Upper lobe of right lung (tissue), 1 donor: ENCODE measurements at places on chromosomes 1 and 21.
A peak's percentile ranks its signal among the peaks of the same experiment; 100 is the strongest.

DNA sequence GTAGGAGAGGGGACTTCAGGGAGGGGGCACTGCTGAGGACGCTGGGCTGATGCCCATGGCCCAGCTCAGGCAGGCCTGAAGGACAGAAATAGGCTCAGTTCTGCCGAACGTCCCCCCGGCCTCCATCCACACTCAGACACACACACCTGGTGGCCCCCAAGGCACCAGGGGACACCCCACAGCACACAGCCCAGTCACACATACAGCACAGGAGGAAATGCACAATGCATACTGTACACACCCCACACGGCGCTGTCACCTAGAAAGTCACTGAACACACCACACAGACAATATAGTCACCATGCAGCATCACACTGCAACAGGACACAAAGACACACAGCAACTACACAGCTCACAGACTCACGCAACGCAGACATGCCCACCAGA is 562 bp downstream of the SYTL1 start:
- no peak for DNase-seq

DNA sequence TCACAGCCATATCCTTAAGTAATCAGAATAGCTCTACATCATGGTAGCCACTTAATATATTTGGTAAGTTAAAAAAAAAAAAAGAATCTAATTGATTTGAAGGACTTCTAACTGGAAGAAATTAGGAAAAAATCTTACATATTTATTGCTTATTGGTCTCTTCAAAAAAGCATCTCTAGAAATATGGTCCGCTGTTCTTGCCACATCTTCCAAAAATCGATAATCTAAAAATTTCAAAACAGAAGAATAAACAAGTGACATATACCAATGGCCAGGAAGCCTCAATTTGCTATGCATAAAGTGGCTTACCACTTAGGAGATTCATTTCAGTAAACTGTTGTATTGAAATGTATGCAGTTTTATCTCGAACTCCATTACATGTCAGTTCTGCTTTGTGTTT is 2.3 kb downstream of the ZNHIT6 start:
- DNase-seq: no peak

DNA sequence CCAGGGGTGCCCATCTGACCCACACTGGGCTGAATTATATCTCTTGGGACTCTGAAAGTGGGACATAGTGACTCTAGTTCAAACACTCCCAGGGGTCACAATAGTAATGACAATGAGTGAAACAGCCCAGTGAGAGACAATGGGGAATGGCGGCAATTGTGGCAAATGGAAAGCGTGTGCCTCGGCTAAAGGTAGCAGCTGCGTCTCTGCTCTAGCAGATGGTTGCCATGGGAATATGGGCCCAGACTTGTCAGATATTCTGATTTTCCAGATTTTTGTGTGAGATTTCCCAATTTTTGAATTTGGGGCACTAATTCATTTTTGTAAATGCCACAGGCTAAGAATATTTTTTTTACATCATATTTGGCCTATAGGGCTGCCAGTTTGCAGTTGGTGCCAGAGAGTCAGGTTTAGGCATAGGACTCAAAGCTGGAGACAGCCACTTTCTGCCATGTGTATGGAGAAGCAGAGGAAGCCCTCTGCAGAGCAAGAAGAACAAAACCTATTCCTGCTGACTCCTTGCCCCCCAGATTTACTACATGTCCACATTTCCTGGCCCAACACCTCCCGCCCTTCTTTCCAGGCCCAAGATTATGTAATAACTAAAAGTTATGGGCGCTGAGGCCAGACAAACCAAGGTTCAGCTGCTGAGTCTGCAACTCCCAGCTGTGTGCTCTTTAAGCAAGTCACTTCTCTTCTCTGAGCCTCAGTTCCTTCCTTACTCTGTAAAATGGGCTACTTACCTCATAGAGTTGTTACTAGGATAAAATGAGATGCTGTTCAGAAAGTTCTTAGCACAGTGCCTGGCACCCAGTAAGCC is 21.6 kb upstream of the PTP4A2 start:
- no peak for DNase-seq

DNA sequence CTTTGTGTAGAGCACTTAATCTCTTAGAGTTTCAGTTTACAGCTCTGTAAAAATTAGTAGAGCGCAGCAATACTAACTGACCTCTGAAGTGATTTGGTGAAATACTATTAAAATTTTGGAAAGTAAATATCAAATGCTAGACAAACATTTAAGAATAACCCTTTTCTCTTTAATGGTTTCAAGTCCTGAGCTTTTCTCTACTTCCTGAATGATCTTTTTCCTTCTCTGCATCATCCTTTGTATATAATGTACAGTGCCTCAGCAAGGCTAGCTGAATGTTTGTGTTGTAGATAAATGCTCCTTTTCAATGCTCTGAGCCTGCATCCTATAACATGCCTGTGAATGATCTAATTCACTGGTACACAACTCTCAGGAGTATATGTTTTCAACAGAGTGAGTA is 272.9 kb downstream of the ADGRL2 start:
- DNase-seq: no peak

GRCh38 chr1:88001460-88001859 is 672.8 kb downstream of the LMO4 start:
- DNase-seq: no peak

- no peak for DNase-seq
These were observed 30.8 kb downstream of the ELAVL4 start for GRCh38 chr1:50139339-50140181.

GRCh38 chr1:9435153-9435636 is 104.1 kb upstream of the SLC25A33 start:
- DNase-seq: no peak

- DNase-seq: no peak
These were observed 156.2 kb downstream of the PLA2G4A start for GRCh38 chr1:186984959-186985358.

- no peak for DNase-seq
These were observed 383.2 kb downstream of the KIF26B start for GRCh38 chr1:245537992-245538391.

DNA sequence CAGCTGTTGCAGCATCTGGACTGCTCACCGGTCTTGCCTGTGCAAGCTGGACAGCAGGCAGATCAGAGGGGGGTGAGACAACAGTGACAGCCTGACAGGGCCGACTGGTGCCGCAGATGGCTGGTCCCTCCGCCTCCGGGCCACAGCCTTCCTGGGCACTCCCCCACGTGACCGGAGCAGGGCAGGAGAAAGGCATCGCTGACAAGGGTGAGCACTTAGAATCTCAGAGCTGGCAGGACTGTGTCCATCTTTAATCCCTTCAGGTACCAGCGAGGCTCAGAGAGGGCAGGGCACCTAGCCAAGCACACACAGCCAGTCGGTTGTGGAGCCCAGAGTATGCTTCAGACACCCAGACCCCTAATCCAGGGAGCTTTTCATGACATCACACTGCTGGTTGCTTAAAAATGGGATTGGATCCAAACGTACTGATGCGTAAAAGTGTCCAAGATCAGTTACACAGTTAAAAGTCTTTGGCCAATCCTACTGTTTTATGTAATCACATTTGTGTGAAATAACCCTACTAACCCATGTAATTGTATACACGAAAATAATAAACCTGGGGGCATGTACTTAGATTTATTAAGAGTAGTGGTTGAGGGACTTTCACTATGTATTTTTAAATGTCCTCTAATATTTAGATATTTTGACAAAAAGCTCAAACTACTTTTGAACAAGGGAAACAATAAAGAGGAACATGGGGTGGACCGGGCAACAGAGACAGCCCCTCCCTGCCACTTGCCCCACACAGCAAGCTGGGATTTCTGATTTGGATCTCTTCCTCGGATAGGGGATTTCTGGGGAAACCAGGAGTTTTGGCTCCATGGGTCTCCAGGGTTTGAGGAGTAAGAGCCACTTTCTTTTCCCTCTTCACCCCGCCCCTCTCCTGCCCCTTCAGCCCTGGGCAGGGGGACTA is 758 bp upstream of the CNTN2 start:
- no peak for DNase-seq

DNA sequence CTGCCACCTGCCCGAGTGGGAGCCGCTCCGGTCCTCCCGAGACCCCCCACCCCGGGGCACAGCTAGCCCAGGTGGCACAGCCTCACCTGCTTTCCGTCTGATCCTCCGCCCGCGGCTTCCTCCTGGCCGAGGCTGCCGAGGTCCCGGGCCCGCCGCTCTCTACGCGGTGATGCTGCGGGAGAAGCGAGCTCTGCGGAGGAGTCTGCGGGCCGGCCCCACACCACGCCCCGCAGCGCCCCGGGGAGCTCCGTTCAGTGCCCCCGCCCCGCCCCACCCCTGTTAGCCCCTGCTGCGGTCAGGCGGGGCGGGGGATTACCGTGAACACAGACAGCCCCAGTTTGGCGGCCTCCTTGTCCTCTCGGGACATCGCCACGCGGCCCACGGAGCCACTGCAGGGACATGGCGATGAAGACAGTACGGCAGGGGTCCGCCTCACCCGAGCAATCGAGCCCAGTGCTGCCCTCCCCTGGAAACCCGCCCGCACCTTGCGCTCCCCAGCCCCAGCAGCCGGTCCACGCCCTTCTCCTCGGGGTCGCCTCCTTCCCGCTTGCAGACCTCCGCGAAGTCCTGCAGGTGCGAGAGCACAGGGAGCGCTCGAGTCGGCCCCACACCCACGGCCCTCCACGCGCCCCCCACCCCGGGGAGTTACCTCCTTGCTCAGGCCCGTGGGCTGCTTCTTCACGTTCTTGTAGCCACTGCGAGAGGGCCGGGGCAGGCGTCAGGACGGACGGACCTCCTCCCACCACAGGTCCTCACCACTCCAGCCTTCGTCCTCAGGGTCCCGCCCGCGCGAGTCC is 933 bp downstream of the C1orf35 start:
- DNase-seq: peak; percentile 81

GRCh38 chr1:109931189-109931731 is 20.6 kb downstream of the CSF1 start:
- DNase-seq: peak; percentile 86

DNA sequence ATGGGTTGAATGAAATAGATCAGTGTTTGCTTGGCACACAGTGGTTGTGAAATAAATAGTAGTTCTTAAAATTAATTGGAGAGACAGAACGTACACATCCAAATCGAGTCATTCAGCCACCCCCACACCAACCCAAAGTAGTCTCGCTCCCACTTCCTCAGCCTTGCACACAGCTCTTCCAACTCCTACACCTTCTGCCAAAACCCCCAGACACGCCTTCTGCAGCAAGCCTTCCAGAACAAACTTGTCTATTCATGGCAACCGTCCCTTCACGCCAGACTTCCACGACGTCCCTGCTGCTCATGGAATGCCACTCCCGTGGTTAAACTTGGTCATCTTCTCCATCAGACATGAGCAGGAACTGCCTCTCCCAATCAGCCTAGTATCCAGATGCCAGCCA is 37.5 kb upstream of the RD3 start:
- no peak for DNase-seq

GRCh38 chr1:238029126-238029525 is 138.4 kb upstream of the ZP4 start:
- DNase-seq: no peak
